ENCODE measurements at places on chromosomes 11 and 22.
A peak's percentile ranks its signal among the peaks of the same experiment; 100 is the strongest.

DNA sequence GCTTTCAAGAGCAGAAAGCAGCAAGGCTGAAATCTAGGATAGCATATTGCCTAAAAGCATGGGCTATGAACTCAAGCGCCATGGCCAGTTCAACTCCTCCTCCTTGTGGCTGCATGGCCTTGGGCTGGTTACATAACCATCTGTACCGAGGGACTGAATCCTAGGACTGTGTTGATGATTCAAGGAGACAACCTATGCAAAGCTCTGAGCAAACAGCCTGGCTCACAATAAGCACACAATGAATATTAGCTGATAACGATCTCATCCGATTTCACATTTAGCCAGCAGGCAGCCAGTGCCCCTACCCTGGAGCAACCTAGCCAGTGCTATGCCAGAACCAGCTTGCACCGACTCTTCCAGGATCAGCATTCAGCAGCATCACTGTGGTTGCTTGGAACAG is 698.4 kb downstream of the TBC1D22A start:
- no peaks in the 10 kb centered on the region for H3K27me3 ChIP-seq
- no peak overlapping the region for H3K4me3 ChIP-seq
- H3K4me1 ChIP-seq: no peaks in the 10 kb centered on the region
- DNase-seq: no peak

DNA sequence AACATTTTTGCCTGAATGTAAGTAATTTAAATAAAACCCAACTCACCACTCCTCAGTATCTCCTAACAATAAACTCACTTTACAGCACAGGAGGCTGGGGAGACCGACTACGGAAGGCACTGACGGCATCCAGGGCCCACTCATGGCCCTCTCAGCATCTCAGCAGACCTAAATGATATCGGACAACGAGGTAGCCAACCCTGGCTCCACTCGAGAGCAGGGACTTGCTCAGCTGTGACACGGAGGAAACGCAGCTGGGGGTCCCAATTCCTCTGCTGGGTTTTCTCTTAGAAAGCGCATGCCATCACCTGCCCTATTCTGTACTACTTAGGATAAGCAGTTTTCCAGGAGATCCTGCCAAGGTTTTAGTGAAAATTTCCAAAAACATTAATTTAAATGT is 109.1 kb upstream of the BID start:
- no peak overlapping the region for H3K4me3 ChIP-seq
- no peaks in the 10 kb centered on the region for H3K4me1 ChIP-seq
- no peak overlapping the region for H3K27ac ChIP-seq

DNA sequence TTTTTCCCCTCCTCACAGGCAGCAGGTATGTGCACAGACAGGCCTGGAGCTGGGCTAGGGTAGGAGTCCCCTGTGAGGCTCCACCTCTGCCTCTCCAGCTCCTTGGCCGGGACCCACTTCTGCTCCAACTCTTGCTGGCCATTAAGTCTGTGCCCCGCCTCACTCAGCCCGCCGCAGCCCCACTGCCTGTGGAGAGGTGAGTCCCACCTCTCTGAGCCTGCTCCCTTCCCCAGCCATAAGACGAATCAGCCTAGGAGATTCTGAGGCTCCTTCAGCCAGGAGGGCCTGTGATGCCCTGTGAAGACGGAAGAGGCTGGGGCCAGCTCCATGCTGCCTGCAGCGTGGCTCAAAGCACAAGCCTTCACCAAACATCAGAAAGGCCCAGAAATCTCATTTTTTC is 23.0 kb downstream of the TSKU start:
- no peaks in the 10 kb centered on the region for H3K36me3 ChIP-seq
- no peak overlapping the region for H3K27ac ChIP-seq
- H3K27me3 ChIP-seq: no peaks in the 10 kb centered on the region
- no peak for DNase-seq
- no peak overlapping the region for H3K4me3 ChIP-seq
- peaks cover 4% of the 10 kb centered on the region for H3K4me1 ChIP-seq

DNA sequence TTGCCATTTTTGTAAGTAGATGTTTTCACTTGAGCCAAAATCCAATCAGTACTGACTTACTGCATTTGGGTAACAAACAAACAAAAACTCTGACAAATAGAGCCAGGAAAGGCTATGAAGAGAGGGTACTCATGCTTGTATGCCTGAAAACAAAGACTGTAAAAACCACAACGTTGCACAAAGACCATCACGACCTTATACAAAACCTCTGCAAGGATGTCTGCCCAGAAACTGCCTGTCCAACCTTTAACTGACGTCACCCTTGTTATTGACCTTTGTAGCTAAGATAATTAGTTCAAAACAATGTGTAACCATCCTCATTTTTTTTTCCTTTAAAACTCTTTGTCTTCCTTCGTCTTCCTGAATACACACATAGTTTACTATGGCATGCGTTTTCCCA is 804 bp upstream of the CREBZF start:
- H3K4me3 ChIP-seq: peak overlapping the region; percentile 89
- no peaks in the 10 kb centered on the region for H3K36me3 ChIP-seq
- H3K4me1 ChIP-seq: peaks cover 4% of the 10 kb centered on the region

DNA sequence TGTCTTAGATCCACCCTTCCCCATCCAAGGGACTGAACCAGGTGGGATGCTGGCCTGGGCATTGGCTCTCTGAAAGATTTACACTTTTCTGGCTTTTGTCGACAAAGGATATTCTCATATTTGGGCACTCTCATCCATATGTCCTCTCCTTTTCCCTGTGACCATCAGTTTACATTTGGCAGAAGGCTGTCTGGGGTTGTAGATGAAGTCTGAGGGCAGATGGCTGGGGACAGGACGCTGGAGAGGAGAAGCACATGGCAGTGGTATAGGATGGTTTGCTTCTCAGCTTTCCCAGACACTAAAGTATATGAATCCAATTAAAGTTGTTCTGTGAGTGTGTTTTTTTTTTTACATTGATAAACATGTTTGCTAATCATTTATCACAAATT is 757.5 kb downstream of the NTM start:
- peaks cover 3% of the 10 kb centered on the region for H3K4me1 ChIP-seq
- no peak for DNase-seq
- H3K27ac ChIP-seq: no peak overlapping the region
- H3K4me3 ChIP-seq: no peak overlapping the region
- H3K36me3 ChIP-seq: no peaks in the 10 kb centered on the region
- no peaks in the 10 kb centered on the region for H3K27me3 ChIP-seq

GRCh38 chr11:4551346-4551979 is 6.5 kb downstream of the OR52M1 start:
- H3K36me3 ChIP-seq: no peaks in the 10 kb centered on the region
- no peaks in the 10 kb centered on the region for H3K27me3 ChIP-seq
- H3K4me1 ChIP-seq: peaks cover 11% of the 10 kb centered on the region
- no peak overlapping the region for H3K27ac ChIP-seq
- no peak overlapping the region for H3K4me3 ChIP-seq

- H3K4me3 ChIP-seq: no peak overlapping the region
- no peak for DNase-seq
- peaks cover 33% of the 10 kb centered on the region for H3K36me3 ChIP-seq
- H3K4me1 ChIP-seq: no peaks in the 10 kb centered on the region
These were observed 27.5 kb upstream of the KRTAP5-7 start for GRCh38 chr11:71499546-71499945.

DNA sequence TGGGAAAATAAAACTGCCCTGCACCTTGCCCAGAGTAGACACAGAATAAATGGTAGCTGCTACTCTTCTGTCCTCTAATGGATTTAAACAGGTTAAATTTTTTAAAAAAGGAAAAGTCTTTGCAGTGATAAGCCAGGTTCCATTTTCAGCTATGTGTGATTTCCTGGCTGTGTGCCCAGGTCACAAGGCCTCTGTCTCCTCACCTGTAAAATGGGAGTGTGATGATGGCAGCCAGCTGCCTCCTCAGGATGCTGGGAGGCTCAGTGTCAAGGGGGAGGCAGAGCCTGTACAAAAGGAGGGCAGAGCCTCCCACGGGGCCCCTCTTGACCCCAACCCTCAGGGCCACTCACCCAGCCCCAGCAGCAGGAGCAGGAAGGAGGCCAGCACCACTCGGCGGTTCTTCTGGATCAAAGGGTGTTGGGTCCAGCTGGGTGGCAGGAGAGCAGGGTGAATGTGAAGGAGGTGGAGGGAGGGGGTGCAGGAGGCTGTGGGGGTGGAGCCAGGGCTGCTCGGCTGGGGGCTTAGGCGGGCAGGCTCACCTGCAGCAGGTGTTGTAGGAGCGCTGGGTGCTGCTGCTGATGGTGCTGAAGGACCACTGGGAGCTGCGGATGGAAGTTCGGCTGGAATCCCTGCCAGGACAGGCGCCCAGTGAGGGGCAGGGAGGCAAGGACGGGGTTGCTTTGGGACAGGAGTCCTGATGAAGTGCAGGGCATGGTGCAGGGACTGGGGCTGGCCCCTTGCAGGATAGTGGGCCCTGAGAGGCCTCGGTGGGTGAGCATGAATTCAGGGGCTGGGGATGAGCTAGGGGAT is 1.9 kb downstream of the TMEM134 start:
- H3K4me3 ChIP-seq: peak overlapping the region; percentile 76
- no peak overlapping the region for H3K27ac ChIP-seq
- peak; percentile 79 for DNase-seq
- H3K27me3 ChIP-seq: no peaks in the 10 kb centered on the region
- H3K36me3 ChIP-seq: no peaks in the 10 kb centered on the region
